ENCODE measurements at places on chromosomes 1 and 21.

- peak; percentile 81 for DNase-seq
Observed at GRCh38 chr1:236035681-236036101, 29.2 kb downstream of the NID1 start.

DNA sequence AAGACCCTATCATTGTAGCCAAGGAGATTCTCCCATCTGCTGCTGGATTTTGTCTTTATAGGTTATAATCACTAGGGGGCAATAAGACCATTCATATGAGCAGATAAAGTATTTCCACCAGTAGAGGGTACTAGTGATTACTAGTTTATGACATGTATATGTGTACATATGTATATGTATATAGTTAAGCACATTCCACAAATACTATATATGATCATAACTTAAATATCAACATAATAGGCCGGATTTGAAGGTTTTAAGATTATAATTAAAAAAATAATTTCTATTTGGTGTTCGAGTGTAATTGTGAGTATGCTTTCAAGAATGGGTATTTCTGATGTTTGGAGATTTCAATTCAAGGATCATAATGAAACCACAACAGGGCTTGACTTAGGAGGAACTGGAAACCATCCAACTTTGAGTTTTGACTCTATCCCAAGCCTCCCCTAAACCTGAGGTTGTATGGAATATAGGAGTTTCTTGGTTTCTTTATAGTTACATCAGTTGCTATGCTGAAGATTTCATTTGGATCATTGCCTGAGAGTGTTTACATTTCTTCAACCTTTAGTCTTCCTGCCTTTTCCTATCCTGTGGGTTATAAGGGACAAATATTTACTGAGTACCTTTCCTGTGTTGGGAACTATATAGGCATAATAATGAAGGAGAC is 16.9 kb downstream of the TCEANC2 start:
- DNase-seq = peak; percentile 79

- no peak for DNase-seq
Observed at GRCh38 chr1:203180611-203181330, 5.1 kb upstream of the MYBPH start.

GRCh38 chr1:116870300-116870699 is 39.4 kb upstream of the PTGFRN start:
- no peak for DNase-seq

- DNase-seq = peak; percentile 18
Observed at GRCh38 chr1:205963352-205964155, 20.3 kb upstream of the SLC26A9 start.

DNA sequence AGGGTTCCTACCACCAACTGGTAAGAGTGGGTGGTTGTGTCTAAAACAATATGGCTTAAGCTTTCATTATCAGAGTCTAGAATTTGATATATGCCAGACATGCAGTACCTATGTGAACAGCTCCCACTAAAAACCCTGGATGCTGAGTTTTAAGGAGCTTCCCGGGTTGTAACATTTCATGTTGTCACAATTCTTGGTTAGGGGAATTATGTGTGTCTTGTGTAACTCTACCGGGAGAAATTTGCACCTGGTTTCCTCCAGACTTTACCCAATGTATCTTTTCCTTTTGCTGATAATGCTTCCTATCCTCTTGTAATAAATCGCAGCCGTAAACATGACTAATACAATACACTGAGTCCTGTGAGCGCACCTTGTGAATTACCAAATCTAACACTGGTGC is 48.3 kb downstream of the ARID4B start:
- no peak for DNase-seq

- no peak for DNase-seq
Observed at GRCh38 chr1:166980383-166980782, 5.0 kb upstream of the ILDR2 start.

- DNase-seq = peak; percentile 73
Observed at GRCh38 chr1:34924759-34925555, 4.5 kb downstream of the DLGAP3 start.

- peak; percentile 30 for DNase-seq
Observed at GRCh38 chr21:40120940-40121575, 253.8 kb downstream of the PCP4 start.
